Hematopoietic multipotent progenitor cell treated with erythropoietin and hydrocortisone succinate and interleukin-3 and kit ligand, for 15 days (in vitro differentiated cells): ENCODE measurements at places on chromosomes 5 and 9.

DNA sequence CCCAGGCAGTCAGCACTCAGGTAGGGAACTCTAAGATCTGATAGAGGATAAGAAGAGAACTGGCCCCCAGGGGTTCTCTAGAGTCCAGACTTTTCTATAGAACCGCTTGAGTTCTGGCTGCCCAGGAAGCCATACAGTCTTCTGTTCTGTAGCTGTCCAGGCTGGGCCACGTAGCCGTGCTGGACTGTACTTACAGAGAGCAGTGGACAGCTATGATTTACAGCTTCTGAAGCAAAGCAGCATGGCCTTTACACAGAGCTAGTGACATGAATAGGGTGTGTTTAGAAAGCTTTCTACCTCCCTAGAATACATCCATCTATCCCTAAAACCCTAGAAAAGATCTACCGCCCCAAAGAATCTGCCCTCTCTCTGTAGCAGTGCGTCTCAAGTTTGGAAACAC lies 57.2 kb downstream of the ACO1 start:
- no peak for DNase-seq

- DNase-seq, result peak; percentile 61
These were observed 104.3 kb downstream of the PIK3R1 start for GRCh38 chr5:68319706-68320412.

DNA sequence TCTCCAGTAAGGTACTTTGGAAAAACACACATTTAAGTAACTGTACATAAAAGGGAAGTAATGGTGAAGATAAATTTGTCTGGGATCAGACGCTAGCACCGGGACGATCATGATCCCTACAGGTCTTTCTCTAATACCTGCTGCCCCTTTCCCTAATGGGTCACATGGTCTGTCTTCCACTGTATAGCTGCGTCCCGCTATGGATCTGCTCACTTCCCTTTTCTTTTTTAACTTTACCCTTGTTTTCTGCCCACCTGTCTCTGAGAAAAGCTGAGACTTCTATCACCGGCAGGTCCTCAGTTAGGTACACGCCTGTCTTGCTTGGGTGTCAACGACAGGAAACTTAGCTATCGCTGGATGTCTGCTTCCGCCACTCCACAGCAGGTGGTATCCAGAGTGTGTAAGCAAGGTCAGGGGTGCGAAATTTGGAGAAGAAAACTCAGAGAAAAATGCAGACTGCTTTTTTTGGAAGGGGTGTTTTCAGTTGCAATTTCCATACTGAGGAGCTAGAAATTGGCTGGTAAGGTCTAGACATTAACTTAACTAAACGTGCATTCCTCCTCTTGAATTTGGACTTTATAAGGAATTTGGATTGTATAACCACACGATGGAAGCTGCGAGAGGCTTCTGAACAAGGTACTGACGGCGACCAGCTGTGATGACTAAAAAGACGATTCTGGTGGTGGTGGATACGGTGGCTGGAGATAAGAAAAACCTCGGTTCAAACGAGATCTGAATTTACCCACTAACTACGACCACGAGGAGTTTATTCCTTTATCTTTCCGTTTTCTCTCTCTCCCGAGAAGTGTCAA lies 1.1 kb upstream of the ICE1 start:
- peak; percentile 17 for DNase-seq

- DNase-seq, result no peak
These were observed 630.7 kb upstream of the ACO1 start for GRCh38 chr9:31753756-31754155.

DNA sequence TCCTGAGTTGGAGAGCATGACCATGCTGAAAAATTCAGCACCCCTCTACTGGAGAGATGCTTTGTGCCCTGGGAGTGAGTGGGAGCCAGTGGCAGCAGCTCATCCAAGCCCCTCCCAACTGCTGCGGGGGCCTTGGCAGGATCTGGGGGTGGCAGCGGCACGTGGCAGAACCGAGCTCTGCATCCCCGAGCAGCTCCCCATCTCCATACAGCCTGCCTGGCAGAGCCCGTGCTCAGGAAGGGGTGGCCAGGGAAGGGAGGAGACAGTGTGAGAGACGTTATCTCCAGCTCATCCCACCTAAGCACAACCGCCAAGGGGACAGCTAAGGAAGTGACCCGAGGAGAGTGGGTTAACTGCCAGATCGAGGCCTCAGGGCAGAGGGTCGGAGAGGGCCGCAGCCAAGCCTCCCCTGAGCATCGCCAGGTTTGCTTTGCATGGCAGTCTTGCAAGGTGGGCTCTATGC lies 17.2 kb upstream of the DPM2 start:
- no peak for DNase-seq

GRCh38 chr5:148312153-148312552 lies at the start of gene SPINK7:
TSS of gene SPINK7 (plus strand) at chr5:148312423. CDS start at chr5:148312484, 61 bp downstream.
- no peak for DNase-seq

DNA sequence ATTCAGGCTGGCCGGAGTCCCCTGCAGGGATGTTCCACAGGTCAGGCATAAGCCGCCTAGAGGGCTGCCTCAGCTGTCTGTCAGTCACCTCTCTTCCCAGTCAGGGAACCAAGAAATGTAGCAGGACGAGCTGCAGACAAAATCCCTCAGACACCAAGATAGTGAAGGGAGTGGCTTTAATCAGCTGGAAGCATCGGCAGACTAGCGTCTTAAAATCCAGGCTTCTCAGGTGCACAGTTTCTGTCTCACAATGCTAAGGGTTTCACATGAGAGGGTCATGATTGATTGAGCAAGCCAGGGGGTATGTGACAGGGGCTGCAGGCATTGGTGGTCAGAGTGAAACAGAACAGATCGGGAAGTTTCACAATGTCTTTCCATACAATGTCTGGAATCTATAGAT lies 247.2 kb downstream of the CDH10 start:
- no peak for DNase-seq
